WTC11 (cell line): ENCODE measurements at places on chromosomes 3 and 15. TPM values are rescaled to one million over a fixed set of nuclear protein-coding genes. Genes with fewer than 3 reads are reported as not detected.
A peak's percentile ranks its signal among the peaks of the same experiment; 100 is the strongest.

DNA sequence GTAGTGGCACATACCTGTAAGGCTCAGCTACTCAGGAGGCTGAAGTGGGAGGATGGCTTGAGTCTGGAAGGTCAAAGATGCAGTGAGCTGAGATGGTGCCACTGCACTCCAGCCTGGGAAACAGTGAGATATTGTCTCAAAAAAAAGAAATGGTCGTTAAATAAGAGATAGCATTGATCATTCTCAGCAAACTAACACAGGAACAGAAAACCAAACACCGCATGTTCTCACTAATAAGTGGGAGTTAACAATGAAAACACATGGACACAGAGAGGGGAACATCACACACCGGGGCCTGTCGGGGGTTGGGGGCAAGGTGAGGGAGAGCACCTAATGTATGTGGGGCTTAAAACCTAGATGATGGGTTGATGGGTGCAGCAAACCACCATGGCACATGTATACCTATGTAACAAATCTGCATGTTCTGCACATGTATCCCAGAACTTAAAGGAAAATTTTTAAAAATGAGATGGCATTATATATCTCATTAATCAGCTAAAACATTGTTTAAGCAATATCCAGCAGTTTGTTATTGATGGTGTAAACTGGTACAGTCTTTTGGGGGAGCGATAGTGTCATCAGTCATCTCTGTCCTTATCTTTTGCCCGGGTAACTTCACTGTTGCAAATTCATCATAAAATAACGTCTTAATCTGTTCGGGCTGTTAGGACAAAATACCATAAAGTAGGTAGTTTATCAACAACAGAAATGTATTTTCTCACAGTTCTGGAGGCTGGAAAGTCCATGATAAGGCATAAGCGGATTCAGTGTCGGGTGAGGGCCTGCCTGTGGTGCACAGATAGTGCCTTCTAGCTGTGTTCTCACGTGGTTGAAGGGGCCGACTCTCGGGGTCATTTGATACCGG is 1.7 kb upstream of the MAN2A2 start:
- H3K27ac ChIP-seq = no peak overlapping the region
- peaks cover 7% of the 10 kb centered on the region for H3K36me3 ChIP-seq
- H3K4me1 ChIP-seq = peaks cover 23% of the 10 kb centered on the region
- no peak for DNase-seq
- peaks cover 26% of the 10 kb centered on the region for H3K27me3 ChIP-seq

DNA sequence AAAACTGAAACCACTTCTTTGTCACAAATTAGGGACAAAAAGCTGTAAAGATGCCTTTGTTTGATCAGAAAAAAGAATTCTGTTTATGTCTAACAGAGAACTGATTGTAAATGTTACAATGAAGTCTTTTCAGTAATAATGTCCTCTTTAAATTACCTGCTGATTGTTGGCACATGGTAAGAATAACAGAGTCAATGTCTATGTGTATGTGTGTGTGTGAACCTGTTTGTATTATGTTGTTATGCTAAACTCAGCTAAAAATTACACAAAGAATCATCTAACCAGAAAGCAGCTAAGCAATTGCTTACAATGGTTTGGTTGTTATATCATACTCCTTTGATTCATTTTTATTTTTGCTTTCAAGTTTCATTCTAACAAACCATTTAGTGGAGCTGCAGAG is 159.1 kb upstream of the PDZRN3 start:
- H3K27ac ChIP-seq = no peak overlapping the region
- peaks cover 17% of the 10 kb centered on the region for H3K4me1 ChIP-seq
- H3K27me3 ChIP-seq = no peaks in the 10 kb centered on the region; the same call in 1 of the 2 replicates
- DNase-seq = no peak
- no peaks in the 10 kb centered on the region for H3K36me3 ChIP-seq

GRCh38 chr3:9398700-9399336 is 1.4 kb downstream of the SETD5 start:
- peak overlapping the region; percentile 100 for H3K4me3 ChIP-seq
- H3K36me3 ChIP-seq = peaks cover 26% of the 10 kb centered on the region
- H3K4me1 ChIP-seq = peaks cover 66% of the 10 kb centered on the region
- peak overlapping the region; percentile 100 for H3K27ac ChIP-seq

ALDH1A3 gene
- total RNA-seq = 9.9 to 14.0 TPM (median 10.7 TPM) in 3 replicates

SMAD6 gene
- total RNA-seq = 9.2 to 13.9 TPM (median 10.4 TPM) in 3 replicates
